ENCODE measurements at places on chromosomes 6 and 20.

- DNase-seq = no peak
Measured at GRCh38 chr6:156963712-156964700, 186.8 kb downstream of the ARID1B start.

- DNase-seq = no peak
Measured at GRCh38 chr20:3560578-3560977, 89.8 kb downstream of the ATRN start.

DNA sequence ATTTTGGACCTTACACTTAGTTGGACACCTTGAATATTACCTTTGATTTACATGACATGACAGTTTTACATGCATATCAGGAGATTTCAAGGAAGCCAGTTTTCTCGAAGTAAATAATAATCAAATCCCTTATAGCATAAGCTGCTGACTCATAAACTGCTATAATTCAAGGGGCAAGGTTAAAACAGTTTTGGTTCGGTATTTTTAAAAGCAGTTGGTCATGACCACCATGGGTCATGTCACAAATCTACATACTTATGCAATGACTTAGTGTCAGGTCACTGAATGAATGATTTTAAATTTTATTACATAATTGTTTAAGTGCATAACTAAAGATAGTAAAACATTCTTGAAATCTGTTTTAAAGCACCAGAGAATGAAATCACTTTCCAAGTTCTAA lies 158.0 kb downstream of the DST start:
- DNase-seq = no peak

GRCh38 chr6:79468116-79468515 lies 69.1 kb downstream of the LCA5 start:
- DNase-seq = no peak

DNA sequence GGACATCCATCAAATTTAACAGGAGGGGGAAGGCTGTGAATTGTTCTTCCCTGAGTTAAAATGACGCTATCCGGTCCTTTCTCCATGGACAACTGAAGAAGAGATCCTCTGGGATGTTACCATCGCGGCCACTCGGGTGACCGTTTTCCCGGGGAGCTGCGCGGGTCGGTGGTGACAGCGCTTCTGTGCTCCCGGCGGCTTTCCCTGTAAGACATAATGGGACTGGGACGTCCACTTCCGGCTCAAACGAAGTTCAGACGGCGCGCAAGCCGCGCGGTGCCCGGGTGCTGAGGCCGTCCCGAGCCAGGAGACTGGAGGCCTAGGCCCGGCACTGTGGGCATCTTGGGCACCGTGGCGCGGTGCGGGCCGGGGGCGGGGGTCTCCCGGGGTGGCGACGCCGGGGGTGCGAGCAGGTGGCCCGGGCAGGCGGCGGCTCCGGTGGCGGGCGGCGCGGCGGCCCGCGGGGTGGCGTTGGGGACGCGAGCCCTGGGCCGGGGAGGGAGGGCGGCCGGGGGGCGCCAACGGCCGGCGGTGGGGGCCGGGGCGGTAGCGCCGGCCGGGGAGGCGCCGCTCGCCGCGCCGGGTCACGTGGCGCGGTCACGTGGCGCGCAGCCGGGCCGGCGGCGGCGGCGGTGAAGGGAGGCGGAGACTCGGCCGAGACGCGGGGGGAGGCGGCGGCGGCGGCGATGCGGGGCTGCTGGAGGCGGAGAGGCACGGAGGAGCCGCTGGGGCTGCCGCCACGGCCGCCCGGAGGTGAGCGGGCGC lies 63.6 kb downstream of the GTF2H5 start:
- DNase-seq = peak; percentile 26

DNA sequence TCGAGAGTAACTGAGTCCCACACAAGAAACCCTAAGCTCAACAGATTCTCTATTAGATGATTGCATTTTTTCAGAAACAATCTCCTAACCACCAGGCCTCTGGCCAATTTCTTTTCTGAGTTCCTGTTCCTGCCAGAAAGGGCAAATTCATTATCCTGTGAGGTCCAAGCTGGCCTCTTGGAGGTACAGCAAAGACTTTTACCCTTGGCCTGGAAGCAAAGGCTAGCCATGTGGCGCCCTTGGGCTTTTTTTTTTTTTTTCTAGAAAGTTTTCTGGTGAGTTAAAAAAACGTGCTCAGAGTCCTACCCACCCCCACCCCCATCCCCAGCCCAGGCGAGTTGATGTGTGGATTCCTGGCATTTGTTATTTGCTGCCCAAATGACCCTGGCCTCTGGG lies 59.0 kb upstream of the EEF1A1 start:
- no peak for DNase-seq

GRCh38 chr6:95087394-95088097 lies 489.8 kb upstream of the MANEA start:
- DNase-seq = no peak

- no peak for DNase-seq
Measured at GRCh38 chr20:60785785-60786184, 466.3 kb upstream of the CDH4 start.
